ENCODE measurements at places on chromosomes 16 and 17. TPM values are rescaled to one million over a fixed set of nuclear protein-coding genes. Genes with fewer than 3 reads are reported as not detected.
A peak's percentile ranks its signal among the peaks of the same experiment; 100 is the strongest.

SULT1A1 gene
- polyA plus RNA-seq = 0.90 TPM

ADAD2 gene
- polyA plus RNA-seq = 0.10 TPM

EMP2 gene
- polyA plus RNA-seq = 19.0 TPM

MILR1 gene
- 21.6 TPM for polyA plus RNA-seq

APPBP2 gene
- 6.3 TPM for polyA plus RNA-seq

IFI35 gene
- polyA plus RNA-seq = 22.5 TPM

ASB16 gene
- polyA plus RNA-seq = not detected

LPO gene
- not detected for polyA plus RNA-seq

ABCA10 gene
- polyA plus RNA-seq = 0.22 TPM

CFAP97D1 gene
- not detected for polyA plus RNA-seq

GRCh38 chr17:76251478-76252039 is 11.3 kb upstream of the RNF157 start:
- DNase-seq = no peak

DNA sequence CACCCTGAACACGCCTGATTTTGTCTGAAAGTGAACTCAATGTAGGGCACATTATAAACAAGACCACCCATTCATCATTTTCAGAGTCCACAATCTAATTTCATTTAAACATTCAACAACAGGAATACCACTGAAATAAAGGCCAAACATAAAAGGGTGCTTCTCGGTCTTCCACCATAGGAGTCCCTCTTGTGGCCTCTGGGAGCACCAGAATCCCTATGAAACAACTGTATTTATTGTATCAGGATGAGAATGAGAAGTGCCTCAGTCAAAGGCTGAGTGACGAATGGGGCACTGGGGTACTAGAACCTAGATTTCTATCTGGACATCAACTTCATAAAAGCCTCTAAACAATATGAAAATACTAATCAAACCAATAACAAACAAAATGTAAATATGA is 40.4 kb downstream of the NXPH3 start:
- no peak for DNase-seq

DNA sequence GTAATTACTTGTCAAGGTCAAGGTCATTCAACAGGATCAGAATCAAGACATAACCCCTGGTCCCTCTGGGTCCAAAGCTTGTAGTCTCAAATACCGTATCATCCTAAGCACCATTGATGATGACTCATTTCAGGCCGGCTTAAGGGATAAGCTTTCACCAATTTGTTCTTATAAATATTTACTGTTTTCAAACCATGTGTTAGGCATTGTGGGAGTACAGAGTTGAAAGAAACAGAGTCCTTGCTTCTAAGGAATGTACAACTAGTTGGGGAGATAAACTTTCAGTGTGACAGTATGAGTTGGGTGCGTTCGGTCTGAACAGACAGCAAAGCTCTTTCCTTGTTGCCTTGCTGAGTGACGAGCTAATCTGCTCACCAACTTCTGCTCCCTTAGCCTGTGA is 183.5 kb upstream of the MAF start:
- DNase-seq = no peak

DNA sequence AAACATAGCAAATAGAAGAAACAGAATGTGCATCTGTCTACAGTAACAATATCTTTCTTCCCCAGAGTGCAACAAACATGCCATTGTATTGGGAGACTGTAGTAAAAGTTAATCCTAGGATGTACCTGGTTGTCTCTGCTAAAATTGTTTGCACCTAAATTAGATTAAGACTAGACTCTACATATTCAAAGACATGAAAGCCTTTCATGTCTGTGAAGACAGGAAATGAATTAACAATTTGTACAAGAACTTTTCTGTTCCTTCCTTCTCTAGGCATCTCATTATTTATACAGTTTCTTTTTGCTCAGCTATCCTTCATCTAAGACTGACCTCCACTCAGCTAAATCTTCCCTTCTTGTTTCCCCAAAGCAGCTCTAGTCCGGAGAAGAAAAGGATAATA is 220.6 kb downstream of the LGALS9B start:
- DNase-seq = no peak

DNA sequence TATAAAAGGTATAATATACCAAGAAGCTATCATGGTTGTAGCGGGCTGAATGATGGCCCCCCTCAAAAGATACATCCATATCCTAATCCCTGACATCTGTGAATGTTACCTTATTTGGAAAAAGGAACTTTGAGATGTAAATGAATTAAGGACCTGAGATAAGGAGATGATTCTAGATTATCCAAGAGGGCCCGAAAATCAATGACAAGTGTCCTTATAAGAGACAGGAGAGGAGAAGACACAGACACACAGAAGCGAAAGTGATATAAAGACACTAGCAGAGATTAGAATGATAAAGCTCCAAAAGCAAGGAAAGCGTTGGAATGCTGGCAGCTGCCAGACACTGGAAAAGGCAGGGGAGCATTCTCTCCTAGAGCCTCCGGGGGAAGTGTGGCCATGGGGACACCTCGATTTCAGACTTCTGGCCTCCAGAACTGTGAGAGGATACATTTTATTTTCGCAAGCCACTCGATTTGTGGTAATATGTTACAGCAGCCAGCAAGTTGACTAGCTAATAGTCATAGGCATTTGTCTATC is 12.5 kb upstream of the GP1BA start:
- no peak for DNase-seq

DNA sequence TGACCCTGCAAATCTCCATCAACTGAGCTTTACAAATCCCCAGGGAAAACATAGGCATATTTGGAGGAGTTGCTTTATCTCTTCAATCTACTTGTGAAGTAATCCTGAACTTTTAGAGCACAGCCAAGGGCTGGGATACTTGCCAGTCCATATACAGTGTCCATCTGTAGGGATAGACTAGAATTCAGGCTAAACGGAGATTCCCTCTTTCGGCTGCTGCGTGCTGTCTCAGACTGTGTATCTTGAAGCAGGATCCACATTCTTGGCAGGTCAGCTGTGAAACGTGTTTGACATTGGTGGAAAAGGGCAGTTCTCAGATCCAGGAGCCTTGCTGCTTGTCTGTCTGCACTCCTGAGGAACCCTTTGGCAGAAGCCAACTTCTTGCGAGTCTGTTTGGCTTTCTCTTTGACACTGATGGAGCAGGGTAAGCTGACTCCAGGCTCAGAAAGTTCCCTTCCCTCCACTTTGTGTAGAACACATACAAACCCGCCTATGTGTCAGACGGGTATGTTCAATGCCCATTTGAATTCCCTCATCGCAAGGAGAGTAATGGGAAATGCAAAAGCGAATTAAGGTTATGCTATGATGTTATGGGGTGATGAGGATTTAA is 221.8 kb downstream of the MAP2K4 start:
- no peak for DNase-seq

DNA sequence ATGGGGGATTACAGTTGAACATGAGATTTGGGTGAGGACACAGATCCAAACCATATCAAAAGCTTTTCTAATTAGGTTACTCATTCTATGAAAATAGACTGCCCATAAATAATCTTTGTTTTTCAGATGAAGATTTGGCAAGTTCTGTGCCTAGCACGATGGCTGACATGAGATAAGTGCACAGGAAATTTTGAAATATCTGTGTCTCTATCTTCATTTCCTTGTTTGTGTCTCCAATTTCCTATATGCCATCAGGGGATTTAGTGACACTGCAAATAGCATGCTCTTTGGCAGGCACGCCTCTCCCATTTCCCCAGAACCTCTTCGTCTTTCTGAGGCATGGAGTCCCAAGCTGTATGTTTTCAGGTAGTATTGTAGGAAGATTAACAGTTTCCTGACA is 544.6 kb downstream of the CDH13 start:
- no peak for DNase-seq

GRCh38 chr17:61405686-61406536 is 6.3 kb downstream of the TBX2 start:
- no peak for DNase-seq

- DNase-seq = no peak
Measured at GRCh38 chr17:17081304-17081940, 39.2 kb downstream of the MPRIP start.

DNA sequence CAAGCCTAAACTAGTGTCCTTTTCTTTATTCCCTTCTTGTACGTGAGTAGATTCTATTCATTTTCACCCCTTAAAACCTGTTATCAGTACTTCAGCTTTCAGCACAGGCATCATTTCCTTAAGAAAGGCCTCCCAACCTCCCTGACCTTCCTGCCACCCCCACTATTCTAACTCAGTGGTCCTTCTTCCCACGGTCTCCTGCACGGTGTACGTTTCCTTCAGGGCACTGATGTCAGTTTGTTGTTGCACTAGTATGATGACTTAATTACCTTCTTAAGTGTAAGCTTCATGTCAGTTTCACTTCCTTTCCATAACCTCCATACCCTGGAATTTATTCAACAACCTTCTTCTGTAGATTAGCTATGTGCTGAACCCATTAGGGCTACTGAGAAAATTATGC is 484.2 kb downstream of the HS3ST4 start:
- no peak for DNase-seq

- no peak for DNase-seq
Measured at GRCh38 chr17:82444284-82444893, 6.2 kb downstream of the CYBC1 start.

DNA sequence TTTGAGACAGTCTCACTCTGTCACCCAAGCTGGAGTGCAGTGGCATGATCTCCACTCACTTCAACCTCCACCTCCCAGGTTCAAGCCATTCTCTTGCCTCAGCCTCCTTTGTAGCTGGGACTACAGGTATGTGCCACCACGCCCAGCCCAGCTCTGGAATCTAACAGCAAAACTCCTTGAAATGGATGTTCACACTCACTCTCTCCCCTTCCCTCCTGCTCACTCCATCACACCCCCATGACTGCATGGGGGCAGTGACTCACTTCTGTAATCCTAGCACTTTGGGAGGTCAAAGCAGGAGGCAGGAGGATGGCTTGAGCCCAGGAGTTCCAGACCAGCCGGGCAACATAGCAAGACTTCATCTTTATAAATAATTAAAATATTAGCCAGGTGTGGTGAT is 11.1 kb upstream of the TFAP4 start:
- DNase-seq = no peak

- DNase-seq = peak; percentile 53
Measured at GRCh38 chr17:72985882-72986720, 106.4 kb downstream of the SLC39A11 start.

GRCh38 chr17:55702150-55702549 is 20.5 kb downstream of the TMEM100 start:
- DNase-seq = no peak

GRCh38 chr16:8716592-8716991 is 42.2 kb downstream of the ABAT start:
- no peak for DNase-seq

- peak; percentile 84 for DNase-seq
Measured at GRCh38 chr17:81365601-81366585, 29.4 kb upstream of the BAHCC1 start.

DNA sequence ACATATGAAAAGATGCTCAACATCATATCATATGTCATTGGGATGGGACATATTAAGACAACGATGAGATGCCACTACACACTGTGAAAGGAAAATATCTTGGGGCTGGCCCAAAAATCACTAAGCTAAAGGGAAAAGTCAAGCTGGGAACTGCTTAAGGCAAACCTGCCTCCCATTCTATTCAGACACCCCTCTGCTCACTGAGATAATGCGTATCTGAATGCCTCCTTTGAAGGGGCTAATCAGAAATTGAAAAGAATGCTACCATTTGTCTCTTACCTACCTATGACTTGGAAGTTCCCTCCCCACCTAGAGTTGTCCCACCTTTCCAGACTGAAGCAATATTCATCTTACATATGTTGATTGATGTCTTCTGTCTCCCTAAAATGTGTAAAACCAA is 11.2 kb upstream of the TRIM25 start:
- no peak for DNase-seq

GRCh38 chr17:19304209-19304608 is 58.3 kb downstream of the B9D1 start:
- peak; percentile 74 for DNase-seq

GRCh38 chr17:5560361-5560988 is 23.8 kb downstream of the NLRP1 start:
- no peak for DNase-seq

DNA sequence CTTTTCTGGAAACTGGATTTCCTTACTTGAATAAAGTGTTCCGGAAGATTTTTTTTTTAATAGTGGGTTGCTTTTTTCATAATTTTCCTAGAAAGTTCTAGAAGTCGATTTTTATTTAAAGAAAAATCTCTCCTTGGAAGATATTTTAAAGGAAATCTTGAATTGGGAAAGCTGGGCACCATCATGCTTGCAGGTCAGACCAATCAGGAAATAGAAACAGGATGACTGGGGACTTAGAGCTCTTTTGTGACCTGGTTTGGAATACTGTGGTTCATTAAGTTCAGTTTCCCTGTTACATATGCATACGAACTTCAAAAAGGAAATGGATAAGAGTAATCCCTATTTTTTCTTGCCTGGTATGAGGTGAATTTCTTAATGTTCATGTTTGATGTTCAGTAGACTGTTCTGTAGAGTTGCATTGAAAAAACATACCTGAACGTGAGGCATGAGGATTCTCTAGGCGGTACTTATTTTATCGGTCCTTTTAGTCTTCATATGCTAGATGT is 1.2 kb downstream of the NFATC3 start:
- peak; percentile 69 for DNase-seq

GRCh38 chr17:76279742-76280287 is 14.7 kb downstream of the UBALD2 start:
- DNase-seq = no peak

- no peak for DNase-seq
Measured at GRCh38 chr17:17341452-17341851, 38.3 kb downstream of the NT5M start.

GRCh38 chr17:79505199-79505598 is 105.7 kb downstream of the RBFOX3 start:
- DNase-seq = no peak

- DNase-seq = no peak
Measured at GRCh38 chr16:84406006-84406963, 37.9 kb downstream of the ATP2C2 start.

GRCh38 chr17:63116967-63117830 is 151.2 kb downstream of the TANC2 start:
- no peak for DNase-seq

GRCh38 chr17:50080827-50081226 is 14.3 kb upstream of the PDK2 start:
- DNase-seq = no peak

- DNase-seq = no peak
Measured at GRCh38 chr17:14094676-14095601, 25.6 kb downstream of the COX10 start.

DNA sequence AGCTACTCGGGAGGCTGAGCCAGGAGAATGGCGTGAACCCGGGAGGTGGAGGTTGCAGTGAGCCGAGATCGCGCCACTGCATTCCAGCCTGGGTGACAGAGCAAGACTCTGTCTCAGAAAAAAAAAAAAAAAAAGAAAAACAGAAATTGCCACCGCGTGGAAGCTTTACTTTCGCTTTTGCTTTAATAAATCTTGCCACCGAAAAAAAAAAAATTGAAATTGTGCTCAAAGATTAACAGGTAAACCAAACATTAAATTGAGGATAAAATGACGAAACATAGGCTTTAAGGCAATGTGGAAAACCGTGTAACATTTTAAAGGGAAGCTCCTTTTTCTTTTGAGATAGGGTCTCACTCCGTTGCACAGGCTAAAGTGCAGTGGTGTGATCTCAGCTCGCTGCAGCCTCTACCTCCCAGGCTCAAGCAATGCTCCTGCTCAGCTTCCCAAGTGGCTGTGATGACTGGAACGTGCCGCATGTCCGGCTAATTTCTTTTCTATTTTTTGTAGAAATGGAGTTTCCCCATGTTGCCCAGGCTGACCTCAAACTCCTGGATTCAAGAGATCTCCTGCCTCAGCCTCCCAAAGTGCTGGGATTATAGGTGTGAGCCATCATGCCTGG is 40.1 kb downstream of the ZNF276 start:
- DNase-seq = no peak

GRCh38 chr16:89253548-89254287 is 36.2 kb downstream of the ZNF778 start:
- DNase-seq = no peak

Measured in endothelial cell of umbilical vein (primary cell).